ENCODE measurements at places on chromosomes 3 and 15. TPM values are rescaled to one million over a fixed set of nuclear protein-coding genes. Genes with fewer than 3 reads are reported as not detected.

GOLGA6L7 gene
- not detected for total RNA-seq

CPA3 gene
- 1.8 TPM for total RNA-seq

DNA sequence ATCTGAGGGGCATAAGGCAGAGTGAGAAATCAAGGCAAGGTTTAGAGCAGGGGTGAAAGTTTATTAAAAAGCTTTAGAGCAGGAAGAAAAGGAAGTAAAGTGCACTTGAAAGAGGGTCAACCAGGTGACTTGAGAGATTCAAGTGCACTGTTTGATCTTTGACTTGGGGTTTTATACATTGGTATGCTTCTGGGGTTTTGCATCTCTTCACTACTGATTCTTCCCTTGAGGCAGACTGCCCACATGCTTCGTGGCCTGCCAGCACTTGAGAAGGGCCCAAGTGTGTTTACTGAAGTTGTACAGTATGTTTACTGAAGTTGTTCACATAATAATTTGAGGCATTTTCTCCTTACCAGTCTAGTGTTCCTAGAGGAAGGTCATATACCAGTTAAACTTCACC, 367.0 kb upstream of the UBE2E2 start:
- DNase-seq: no peak

- no peak for DNase-seq
Measured at GRCh38 chr3:3109407-3110298, 521 bp downstream of the IL5RA start.

DNA sequence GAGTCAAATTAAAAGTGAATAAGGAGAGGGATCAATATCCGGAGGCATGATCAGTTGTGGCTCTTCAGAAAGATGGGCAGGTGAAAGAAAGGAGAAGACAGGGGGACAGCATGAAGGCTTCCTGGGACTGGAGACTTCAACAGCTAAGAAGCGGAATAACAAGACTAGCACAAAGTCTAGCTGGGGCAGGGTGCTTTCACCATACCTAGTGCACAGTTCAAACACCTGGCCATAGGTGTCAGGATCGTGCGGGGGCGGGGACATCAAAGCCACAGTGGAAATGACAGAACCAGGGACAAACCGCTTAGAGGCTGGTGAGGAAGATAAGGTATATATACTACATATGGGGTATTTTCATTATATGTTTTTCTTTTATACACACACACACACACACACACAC, 66.2 kb upstream of the FOXP1 start:
- no peak for DNase-seq

MORF4L1 gene
- 149 TPM for total RNA-seq

DNA sequence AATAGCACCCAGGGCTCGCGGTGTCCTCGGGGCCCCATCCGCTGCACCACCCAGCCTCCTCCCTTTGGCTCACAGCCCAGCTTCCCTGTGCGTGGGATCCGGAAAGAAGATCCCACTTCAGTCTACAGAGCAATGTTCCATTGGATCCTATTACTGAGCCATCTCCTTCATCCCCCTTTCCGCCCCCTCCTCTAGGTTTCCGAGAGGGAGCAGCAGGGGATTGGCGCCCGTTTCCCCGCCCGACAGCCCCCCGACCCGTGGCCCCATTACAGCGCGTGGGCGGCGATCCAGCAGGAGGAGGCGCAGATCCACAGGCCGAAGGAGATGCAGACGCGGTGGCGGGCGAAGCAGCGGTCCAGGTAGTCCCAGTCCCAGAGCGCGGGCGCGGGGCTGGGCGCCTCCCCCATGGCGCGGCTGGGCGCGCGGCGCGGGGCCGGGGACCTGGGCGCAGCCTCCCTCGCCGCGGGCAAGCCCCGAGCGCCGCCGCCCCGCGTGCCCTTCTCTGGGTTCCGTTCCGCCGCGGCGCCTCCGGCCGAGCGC, 340 bp downstream of the TMEM44 start:
- DNase-seq: no peak

Data from suprapubic skin (tissue), 4 donors.